Activated CD4-positive, CD25-positive, alpha-beta regulatory T cell treated with anti-CD3 and anti-CD28 coated beads, Interleukin-2, amount 50 U/mL, for 24 hours (primary cell): ENCODE measurements at places on chromosomes 7 and 10.
A peak's percentile ranks its signal among the peaks of the same experiment; 100 is the strongest.

DNA sequence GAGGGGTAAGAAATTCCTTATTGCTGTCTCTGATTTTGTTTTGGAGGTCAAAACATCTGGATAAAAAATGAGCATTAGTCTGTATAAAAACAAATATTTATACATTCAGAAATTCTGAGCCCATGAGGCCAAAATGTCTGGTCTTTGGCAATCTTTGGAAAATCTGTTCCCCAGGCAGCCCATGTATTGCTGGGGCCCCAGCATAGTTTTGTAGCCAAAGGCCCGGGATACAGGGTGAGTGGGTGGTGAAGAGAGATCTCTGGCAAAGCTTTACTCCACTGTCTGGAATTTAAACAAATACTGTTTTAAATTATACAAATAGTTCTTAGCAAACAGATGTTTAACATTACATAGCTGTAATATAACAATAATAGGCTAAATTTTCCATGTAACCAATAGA is 134.7 kb upstream of the GALNT17 start:
- no peak for ATAC-seq

DNA sequence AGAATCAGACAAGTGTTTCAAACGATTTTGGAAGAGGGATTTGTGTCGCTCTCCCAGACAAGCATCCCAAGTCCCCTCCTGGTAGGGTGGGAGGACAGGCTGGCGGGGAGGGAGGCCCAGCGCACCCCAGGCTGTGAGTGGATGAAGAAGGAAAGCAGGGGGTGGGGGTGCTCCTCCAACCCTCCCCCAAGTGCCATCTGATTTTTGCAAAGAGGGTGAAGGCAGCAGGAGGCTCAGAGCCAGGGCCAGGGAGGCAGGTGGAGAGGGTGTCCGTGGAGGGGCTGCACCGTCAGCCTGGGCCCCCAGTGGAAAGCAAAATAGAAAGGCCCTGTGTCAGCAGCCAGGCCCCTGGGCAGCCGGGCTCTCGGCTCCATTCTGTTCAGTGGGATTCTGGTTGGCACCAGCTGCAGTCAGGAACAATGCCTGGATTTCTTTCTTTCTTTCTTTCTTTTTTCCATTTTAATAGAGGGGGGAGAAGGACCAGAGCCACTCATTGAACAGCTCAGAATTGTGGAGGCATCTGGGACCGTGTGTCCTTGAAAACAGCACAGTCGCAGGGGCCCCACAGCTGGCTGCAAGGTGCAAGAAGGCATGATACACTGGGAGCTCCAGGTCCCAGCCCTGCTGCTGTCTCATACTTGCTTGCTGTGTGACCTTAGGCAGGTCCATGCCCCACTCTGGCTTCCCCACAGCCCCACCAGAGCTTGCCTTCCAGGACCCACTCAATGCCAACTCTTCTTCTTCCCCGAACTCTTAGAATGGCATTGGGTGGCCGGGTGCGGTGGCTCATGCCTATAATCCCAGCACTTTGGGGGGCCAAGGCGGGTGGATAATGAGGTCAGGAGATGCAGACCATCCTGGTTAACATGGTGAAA is 7.1 kb upstream of the ZMIZ1 start:
- ATAC-seq, result no peak

- ATAC-seq, result no peak
Observed at GRCh38 chr7:138705167-138705566, 4.0 kb upstream of the SVOPL start.

GRCh38 chr7:92695308-92696261 is 105.4 kb upstream of the FAM133B start:
- no peak for ATAC-seq

DNA sequence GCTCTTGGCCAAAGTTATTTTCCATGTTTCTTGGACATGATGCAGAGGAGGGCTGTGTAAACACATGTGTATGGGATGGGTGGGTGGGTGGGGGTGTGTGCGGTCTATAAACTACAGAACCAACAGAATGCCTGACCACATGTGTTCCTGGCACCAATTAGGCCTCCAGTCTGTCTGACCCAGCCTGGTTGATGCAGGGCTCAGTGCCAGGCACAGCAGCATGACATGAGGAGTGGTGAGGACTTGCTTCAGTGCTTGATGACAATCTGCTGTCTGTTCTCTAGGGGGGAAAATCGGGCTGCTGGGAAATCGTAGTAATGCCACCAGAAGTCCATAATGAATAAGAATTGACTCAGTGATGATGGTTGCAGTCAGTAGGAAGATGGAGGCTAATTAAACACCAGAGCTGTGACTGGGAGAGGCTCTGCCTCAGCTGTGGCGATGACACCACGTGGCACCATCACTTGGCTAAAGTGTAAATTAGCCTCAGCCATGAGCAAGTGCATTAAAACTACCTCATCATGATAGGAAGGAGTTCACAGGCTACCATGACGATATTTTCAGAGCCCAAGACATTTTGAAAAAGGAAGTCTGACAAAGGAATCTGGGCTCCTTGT is 260.1 kb upstream of the PODXL start:
- no peak for ATAC-seq

- ATAC-seq, result peak; percentile 91
Observed at GRCh38 chr10:33143160-33143728, 185.2 kb upstream of the ITGB1 start.

DNA sequence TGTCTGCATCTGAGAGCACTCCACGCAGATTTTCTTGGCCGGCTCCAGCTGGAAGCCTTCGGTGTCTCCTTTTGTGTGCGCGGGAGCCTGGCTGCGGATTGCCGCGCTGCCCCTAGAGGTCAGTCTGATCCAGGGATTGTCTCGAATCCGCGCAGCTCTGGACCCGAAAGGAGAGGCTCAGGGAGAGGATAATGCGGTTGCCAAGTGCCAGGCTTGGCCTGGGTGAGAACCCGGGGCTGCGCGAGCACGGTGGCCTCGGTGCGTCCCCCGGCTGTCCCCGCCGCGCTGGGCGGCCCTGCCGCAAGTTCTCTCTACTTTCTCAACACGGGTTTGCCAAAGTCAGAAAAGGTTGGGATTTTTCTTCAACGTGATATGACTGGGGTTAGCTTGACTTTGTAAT is 140.9 kb downstream of the ADCYAP1R1 start:
- no peak for ATAC-seq

DNA sequence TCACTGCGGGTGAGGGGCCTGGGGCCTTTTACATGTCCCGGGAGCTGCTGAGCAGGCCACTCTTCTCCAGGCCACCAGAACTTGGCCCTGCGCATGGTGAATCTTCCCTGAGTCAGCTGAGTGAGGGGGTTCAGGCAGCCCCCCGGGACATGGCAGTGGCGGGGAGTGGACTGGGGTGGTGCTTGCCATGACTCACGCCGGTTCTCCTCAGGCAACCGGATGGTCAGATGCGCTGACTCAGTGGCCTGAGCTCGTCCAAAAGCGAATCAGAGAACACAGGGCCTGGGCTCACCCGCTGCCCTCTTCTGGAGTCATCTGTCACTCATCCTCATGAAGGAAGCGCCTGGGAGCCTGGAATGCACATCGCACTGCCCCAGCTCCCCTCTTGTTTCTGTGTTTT is 33.5 kb downstream of the HTRA1 start:
- no peak for ATAC-seq

DNA sequence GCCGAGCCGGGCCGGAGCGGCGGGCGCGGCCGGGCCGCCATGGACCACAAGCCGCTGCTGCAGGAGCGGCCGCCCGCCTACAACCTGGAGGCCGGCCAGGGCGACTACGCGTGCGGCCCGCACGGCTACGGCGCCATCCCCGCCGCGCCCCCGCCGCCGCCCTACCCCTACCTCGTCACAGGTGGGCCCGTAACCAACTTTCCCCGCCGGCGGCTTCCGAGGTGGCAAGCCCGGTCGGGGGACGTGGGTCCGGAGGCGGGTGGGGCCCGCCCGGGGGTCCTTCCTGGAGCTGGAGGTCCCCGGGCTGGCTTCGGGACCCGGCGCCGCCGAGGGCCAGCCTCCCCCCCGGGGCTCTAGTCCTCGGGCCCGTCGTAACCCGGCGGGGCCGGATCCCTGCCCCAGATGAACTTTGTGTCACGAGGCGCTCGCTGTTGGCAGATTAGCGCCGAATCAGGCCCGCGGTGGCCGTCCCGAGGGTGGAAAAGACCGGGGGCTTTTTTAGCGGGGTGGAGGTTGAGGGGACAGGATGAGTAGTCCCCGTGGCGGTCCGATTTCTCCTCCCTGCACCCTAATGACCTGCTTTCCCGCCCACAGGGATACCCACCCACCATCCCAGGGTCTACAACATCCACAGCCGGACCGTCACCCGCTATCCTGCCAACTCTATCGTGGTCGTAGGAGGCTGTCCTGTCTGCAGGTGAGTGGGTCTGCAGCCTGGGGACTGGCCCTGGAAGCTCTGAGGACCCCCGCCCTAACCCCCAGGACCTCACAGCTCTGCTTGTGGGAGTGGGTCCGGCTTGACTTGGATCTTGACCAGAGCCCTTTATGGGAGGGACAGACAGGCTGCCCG is 496 bp downstream of the BRI3 start:
- peak; percentile 37 for ATAC-seq

DNA sequence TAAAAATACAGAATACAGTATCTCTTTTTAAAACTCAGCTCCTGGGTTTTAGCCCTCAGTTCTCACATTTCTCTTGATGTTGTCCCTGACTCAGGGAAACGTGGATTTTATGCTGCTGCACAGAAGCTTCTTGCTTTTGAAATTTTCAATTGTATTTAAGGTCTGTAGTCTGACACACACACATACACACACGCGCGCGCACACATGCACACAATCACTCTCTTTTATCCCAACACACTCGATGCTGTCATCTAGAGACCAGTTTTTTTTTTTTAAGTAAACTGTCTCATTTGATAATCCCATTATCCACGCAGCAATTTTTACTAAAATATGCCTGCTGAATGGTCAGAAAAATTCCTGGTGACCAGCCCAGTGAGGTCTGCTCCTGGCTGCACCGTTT is 108.6 kb downstream of the KMT2E start:
- ATAC-seq, result no peak

GRCh38 chr10:123633106-123633505 is 33.0 kb upstream of the GPR26 start:
- no peak for ATAC-seq

DNA sequence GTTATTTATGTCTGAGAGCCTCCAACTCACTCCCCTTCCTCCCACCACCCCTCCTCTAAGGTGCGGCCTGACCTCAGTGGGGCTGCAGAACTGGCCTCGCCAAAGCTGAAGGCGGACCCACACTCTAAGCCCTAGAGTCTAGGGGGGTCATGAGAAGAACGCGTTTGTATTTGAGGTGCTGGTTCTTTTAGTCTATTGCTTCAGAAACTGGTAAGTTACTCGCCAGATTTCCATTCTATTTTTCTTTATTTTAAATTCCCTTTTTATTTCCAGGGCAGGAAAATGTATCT is 357.5 kb downstream of the DNAJB6 start:
- no peak for ATAC-seq

GRCh38 chr10:46291817-46292572 is 5.2 kb downstream of the ANTXRL start:
- ATAC-seq, result no peak

DNA sequence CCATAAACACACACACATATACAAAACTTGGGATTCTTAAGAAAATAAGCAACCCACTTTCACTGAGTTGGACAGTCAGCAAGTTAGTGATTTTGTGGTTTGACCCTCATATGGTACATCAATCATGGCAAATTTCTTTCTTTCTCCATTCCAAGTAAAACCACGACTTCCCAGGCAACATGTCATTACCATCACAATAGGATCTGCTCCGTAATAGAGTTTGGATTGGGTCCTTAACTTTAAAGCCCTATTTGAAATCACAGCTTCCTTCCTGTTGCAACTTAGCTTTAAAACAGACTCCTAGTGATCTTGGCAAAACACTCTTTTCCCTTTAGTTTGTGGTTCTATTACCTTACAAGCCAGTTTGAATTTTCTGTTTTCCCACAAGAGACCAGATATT is 483.6 kb downstream of the INHBA start:
- ATAC-seq, result no peak

DNA sequence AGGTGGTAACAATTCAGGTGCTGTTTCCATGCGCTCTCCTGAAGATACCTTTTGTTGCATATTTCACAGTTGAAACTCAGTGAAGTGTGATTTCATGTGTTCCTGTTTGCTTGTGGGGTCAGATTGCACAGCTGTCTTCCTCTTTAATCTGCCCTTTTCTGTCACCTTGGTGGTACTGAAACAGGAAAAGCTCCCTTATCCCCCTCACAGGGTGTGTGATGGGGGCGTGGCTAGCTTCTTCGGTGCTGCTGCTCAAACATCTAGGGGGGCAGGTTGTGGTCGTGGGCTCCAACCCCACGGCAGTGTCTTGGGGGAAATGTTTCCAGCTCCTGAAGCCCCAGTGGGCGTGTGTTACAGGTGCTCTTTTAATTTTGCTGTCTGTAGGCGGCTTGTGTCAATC is 107.4 kb upstream of the KLF14 start:
- no peak for ATAC-seq

DNA sequence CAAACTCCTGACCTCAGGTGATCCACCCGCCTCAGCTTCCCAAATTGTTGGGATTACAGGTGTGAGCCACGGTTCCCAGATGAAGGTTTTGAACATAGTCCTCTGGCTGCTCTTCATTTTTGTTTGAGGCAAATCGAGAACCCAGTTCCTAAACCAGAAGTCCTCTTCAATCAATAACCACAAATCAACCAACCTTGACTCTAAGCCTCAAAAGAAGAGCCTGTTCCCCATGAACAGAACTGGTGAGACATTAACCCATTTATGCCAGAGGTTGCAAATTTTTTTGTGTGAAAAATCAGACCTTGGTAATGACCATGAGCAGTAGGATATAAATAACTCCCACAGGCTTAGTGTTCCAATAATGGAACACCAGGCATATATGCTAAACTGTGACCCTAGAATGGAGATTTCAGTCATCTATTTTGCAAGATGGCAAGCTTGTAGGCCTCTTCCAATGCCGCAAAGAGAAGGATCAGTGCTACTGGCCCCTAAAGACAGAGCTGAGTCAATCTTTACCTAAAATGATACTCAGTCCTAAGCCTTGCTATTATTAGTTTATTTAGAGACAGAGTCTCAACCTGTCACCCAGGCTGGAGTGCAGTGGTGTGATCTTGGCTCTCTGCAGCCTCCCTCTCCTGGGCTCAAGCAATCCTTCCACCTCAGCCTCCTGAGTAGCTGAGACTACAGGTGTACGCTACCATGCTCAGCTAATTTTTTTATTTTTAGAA is 15.9 kb downstream of the KPNA7 start:
- no peak for ATAC-seq

DNA sequence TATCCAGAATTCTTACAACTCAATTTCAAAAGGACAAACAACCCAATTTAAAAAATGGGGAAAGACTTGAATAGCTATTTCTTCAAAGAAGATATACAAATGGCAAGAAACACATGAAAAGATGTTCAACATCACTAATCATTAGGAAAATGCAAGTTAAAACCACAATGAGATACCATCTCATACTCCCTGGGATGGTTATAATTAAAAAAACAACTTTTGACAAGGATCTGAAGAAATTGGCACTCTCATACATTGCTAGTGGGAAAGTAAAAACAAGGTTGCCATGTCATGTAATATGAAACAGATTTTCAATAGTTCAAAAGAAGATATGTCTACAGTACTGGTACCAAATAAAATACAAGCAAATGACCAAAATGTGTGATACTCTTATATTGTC is 9.0 kb downstream of the OAT start:
- no peak for ATAC-seq

GRCh38 chr10:23396695-23397094 is 42.2 kb upstream of the OTUD1 start:
- no peak for ATAC-seq
